ENCODE measurements at places on chromosomes 7 and 10.
A peak's percentile ranks its signal among the peaks of the same experiment; 100 is the strongest.

- peak; percentile 63 for DNase-seq
Observed at GRCh38 chr7:99141841-99142726, 1.8 kb downstream of the SMURF1 start.

GRCh38 chr7:80734011-80734410 lies 95.6 kb downstream of the CD36 start:
- DNase-seq, result no peak

GRCh38 chr7:18283045-18283444 lies 212.5 kb upstream of the HDAC9 start:
- no peak for DNase-seq

DNA sequence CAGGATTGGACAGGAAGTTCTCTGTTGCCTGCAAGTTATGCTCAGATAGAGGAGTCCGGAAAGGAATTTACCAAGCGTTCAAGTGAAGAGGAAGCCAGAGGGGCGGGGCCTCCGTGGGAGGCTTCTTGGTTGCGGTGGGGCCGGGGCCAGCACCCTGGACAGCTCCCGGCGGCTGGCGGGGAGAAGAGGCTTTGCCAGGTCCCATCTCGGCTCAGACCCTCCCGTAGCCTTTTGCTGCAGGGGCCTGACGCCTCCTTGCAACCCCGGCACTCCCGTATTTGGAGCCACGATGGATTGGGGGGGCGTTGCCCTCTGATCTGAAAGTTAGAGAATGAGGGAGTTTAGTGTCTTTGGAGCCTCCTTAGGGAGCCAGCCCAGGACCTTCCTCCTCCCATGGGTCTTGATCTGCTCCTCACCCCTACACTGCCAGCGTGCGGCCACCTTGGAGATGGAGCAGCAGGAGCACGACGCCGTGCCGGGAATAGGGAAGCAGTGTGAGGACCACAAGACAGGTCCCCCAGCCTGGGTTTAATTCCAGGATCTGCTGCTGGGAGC lies 3.1 kb upstream of the SLC18A3 start:
- peak; percentile 22 for DNase-seq

DNA sequence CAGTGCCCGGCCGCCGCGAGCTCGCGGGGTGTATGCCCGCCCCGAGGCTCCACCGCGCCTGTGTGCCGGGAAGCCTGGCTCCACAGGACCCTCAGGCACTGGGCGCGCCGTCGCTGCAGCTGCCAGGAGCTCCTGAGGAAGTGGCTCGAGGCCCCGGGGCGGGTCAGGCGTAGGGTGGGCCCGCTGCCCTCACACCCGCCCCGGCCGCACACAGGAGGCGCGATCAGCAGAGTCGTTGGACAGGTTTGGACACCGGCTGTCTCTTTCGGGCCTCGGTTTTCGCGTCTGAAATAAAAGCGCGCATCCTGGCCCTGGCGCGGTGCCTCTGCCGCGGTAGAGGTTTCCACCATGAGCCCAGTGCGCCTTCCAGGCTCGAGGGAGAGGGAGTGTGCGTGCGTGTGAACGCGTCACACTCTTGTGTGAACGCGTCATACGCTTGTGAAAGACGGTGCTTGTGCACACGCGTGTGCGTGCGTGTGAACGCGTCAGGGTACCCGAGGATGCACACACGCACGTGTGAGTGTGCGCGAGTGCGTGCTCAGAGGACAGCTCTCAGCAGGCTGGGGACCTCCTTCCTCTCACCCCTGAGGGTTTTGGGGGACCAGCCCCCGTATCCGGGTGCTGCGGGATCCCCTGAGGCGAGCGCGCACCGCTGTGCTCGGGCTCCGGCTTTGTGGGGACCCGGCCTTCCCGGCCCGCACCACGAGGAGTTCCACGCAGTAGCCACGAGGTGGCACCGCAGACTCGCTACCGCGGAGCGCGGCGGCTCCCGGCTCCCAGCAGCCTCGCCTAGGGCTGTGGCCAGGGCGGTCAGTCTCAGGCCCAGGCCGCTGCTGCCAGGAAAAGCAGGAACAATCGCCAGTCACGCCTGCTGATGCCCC lies 83.8 kb downstream of the BMS1 start:
- DNase-seq, result no peak

Measured in stimulated activated CD4-positive, alpha-beta T cell treated with anti-CD3 and anti-CD28 coated beads, Interleukin-2, amount 100 ng/mL, for 4 hours (primary cell).